Stimulated activated CD4-positive, alpha-beta T cell treated with anti-CD3 and anti-CD28 coated beads, Interleukin-4, amount 100 ng/mL, for 24 hours (primary cell): ENCODE measurements at places on chromosomes 12 and 14.

- DNase-seq, result no peak
Measured at GRCh38 chr14:94099006-94099405, 11.5 kb upstream of the IFI27 start.

- no peak for DNase-seq
Measured at GRCh38 chr12:56257071-56257470, 1.1 kb downstream of the ANKRD52 start.

DNA sequence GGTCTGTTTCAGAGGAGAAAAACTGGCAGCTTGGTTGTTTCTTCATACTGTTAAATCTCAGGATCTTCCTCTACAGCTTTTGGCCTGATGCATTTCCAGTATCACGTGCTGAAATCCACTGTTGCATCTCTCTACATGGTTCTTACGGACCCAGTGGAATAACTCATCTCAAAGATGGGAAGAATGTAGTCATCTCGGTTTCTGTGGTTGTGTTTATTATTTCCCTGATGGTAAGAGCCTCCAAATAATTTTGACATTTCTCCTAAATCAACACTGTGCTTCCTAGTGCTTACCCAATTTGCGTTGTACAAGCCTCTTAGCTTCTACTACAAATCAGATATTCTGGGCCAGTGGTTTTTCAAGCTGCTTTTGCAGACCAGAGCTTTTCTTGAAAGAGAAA lies 812.8 kb downstream of the C12orf50 start:
- DNase-seq, result no peak

DNA sequence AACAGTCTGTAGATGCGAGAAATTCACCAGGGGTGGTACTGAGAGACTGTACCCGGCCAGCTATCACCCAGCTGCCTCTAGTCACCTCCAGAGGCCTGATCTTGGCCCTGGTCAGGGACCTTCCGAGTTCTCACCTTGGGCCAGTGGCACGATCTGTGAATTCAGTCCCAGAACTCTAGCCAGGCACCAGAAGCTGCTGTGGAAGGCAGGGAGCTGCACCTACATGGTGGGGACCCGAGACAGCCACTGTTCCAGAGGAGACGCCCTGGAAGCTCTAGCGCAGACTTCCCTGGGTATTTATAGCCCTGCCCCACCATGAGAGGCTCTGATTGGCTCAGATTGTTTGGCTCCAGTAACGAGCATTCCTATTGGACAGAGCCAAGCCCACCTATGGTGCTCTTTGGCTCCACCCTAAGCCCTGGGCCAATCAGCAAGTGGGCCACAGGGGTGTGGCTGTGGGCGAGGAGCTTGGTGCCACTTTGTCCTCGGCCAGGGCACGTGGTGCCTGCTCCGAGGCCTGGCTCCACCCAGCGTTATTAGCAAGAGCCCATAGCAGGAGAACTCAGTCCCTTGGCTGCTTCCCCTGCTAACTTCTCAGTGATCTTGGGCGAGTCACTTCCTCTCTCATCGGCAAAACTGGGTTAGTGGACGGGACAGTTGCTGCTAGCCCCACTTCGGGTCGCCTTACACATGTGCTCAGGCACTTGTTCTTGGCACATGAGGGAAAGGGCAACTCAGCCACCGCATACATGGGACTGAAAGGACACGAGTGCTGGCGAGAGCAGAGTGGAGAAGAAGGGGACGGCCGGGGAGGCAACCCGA lies 89.0 kb upstream of the BCL11B start:
- no peak for DNase-seq

- DNase-seq, result no peak
Measured at GRCh38 chr12:47672068-47672467, 33.8 kb downstream of the RPAP3 start.
